ENCODE measurements at places on chromosomes 6 and 20.
A peak's percentile ranks its signal among the peaks of the same experiment; 100 is the strongest.

GRCh38 chr20:43755390-43755789 lies 28.6 kb upstream of the GTSF1L start:
- DNase-seq, result no peak

DNA sequence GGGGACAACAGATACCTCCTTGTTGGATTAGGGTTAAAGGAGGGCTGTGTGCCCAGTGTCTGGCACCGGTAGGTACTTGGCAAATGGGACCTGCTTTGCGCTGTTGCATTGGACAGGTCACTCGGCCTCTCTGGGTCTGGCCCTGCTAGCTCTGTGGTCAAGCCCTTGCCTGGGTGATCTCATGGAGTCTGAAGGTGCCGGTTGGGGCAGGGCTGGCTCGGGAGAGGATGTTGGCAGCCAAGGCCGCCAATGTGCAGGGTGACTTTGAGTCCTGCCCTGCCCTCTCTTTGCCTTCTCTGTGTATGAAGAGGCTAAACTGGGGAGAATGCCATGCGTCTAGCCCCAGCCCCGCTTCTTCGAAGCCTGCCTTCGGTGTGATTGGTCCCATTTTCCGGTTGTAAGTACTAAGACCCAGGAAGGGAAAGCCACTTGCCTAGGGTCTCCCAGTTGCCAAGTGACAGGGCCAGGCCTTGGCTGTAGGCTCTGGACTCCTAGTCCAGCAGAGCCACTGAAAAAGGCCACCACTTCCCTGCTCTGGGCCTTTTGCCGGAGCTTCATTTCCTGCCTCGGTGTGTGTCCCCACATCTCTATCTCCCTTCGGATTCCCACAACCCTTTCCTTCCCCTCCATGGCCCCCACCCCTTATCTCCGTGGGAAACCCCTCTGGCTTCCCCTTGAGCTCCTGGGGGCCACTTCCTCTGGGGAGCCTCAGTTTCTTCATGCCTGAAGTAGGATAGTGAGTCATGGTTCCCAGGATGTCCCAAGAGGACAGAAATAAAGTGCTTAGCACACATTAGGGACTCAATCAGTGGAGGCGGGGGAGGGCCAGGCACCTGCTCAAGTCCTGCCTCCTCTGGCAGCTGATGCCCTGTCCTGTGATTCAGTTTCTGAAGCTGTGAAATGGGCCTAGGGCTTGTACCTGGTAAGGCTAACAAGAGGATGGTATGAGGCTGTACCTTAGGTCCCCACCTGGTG lies 3.9 kb downstream of the SRC start:
- DNase-seq, result no peak

DNA sequence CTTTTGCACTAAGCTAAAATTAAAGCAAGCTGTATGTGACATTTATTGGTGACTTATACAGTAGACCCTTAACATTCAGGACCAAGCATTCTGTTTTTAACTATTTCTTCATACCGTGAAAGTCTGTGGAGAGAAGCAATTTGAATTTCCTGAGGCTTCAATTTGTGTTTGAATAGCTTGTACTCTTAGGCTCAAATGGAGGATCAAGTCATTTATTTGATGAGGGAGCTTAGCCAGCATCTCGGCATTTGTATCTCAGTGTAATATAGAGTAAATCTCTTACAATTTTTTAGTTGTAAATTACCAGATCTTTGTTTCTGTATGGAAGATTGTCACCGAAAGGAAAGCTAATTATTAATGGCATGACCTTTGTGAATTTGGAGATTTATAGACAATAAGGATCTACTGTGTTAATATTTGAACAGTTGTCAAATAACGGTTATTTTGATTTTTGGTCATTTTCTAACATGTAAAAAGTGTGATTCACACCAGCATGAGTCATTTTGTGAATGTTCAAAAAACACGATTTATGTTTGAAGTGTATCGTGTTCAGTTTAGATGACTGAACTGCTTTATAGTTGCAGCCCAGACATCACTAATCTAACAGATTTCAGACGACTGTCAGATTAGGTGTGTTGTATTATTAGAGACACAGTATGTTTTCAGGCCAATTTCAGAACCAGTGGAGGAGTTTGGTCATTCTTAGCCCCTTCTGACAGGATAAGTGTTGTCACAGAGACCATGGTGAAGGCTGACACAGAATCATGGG lies 332.9 kb downstream of the CDKAL1 start:
- no peak for DNase-seq

DNA sequence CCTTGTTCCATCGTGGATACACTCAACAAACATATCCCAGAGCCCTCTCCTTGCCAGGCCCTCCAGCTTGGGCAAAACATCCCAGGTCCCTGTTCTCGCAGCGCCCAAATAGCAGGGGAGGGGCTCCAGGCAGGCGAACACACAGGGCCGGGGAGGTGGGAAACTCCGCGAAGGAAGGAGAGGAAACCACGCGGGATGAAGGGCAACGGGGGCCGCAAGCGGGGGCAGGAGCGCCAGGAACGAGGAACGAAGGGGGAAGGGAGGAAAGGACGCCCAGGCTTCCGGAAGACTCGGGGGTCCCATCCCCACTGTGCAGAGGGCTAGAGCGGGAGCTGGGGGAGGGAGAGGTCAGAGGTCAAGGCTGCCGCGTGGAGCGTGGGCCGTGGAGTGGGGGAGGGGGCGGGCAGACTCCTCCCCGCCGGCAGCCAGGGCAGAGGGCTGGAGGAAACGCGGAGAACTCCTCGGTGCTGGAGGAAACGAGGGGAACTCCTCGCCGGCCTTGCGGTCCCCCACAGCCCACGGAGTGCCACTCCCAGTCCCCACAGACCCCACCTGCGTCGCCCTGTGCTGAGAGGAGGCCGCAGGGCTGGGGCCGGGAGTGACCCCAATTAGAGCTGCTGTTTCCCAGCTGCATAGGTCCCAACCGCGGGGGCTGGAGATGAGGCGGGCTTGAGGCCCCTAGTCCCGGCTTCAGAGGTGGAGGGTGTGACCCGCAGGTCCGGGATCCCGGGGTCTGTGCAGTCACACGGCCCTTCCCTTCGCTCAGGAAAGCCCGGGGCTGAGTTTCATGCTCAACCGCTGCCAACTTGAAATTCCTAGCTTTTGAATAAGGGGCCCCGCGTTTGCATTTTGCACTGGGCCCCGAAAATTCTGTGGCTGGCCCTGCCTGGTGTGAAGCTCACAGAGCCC lies 1.2 kb upstream of the RBM38 start:
- DNase-seq, result peak; percentile 36

DNA sequence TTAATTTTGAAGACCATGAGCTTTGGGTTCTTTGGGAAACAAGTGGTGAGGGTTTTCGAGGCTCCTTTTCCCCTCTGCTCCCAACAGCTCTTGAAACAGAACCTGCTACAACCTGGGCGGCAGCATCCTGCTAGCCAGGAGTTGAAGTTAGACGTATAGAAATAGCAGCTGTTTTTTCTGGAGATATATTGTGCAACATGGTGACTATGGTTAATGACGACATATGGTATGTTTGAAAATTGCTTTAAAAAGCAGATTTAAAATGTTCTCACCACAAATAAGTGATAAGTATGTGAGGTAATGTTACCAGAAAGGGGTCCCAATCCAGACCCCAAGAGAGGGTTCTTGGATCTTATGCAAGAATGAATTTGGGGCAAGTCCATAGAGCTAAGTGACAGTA lies 138.9 kb downstream of the PDE7B start:
- DNase-seq, result no peak

DNA sequence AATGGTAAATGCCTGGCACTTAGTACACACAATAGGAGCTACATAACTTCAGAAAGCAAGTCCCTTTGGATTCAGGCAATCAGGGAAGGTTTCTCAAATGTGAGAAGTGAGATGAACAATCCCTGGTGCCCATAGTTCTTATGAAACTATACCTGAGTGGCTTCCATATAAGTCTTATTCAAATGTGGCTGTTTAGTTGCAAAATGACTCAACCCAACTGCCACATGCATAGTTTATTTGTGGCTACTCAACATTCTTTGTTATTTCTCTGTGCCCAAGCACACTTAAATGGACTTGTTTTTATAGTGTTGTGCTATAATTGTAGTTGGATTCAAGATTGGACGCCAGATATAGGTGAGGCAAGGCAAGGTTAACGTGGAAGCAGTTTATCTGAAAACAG lies 93.7 kb upstream of the ATXN1 start:
- DNase-seq, result no peak

DNA sequence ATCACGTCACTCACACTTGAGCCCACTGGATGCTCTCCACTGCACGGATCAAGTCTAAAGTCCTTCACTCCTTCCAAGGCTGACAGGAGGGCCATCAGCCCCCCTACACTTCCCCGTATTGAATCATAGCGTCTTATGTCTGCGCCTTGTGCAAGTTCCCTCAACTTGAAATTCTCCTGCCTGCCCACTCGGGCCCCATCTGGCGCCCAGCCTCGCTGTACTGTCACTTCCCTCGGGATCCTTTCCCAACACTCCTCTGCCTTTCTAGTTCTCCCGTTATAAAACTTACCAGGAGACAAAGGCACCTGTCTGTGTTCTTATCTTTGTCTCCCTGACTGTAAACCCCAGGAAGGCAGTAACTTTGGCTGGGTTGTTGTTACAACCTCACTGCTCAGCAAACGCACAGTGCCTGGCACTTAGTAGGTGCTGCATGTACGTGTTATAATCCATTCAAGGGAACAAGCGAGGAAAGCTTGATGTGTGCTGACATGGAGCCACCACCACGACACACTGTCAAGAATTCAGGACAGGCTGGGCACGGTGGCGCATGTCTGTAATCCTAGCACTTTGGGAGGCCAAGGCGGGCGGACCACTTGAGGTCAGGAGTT lies 33.8 kb upstream of the ZFAND3 start:
- DNase-seq, result no peak

DNA sequence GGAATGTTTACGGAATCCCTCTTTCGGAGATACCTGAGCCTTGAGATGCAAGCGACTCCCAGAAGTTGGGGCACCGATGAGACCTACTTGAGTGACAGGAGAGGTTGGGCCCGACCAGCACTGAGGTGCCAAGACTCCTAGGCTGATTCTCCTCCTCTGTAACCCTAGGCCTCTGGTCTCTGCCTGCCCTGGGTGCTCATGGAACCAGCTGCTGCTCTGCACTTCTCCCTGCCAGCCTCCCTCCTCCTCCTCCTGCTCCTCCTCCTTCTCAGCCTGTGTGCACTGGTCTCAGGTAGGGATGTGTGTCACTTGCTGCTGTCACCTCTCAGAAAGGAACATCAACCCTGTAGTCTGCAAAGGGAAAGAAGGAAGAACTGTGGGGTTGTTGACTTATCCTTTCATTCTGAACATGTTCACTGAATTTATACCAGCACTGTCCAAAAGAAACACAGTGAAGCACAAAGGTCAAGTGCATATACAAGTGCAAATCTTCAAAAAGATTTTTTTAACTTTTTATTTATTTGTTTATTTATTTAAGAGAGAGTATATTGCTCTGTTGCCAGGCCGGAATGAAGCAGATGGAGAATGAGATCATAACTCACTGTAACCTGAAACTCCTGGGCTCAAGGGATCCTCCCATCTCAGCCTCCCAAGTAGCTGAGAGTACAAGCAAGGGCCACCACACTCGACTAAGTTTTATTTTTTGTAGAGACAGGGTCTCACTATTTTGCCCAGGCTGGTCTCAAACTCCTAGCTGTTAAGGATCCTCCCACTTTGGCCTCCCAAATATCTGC lies 913 bp downstream of the BTN2A2 start:
- DNase-seq, result peak; percentile 40

DNA sequence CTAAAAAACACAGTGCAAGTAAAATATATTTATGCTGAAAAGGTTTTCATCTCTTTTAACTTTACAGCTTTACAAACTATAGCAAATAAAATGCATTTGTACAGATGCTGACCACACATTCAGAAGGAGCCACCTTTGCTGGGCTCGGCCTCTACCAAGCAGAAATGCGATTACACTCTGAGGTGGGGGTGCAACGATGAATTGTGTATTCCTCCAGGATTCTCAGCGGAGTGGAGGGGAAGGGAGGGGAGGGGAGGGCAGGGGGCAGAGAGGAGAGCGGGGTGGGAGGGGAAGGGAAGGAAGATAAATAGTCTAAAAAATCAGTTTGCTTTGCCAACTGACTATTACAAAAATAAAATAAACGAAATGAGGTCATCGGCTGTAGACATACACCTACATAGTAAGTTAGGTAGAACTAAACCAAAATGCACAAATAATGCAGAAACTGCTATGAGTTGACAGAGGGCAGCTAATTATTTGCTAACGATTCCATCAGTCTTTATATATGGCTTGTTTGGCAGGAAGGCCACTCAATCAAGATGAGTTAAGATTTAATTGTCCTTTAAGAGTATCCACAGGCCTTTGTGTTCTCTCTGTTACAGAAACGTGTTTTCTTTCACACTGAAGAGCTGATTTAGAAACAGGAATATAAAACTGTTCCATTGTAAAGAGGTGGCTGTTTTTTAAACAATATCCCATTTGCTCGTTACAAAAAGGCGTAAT lies 90.1 kb downstream of the TAF4 start:
- no peak for DNase-seq

DNA sequence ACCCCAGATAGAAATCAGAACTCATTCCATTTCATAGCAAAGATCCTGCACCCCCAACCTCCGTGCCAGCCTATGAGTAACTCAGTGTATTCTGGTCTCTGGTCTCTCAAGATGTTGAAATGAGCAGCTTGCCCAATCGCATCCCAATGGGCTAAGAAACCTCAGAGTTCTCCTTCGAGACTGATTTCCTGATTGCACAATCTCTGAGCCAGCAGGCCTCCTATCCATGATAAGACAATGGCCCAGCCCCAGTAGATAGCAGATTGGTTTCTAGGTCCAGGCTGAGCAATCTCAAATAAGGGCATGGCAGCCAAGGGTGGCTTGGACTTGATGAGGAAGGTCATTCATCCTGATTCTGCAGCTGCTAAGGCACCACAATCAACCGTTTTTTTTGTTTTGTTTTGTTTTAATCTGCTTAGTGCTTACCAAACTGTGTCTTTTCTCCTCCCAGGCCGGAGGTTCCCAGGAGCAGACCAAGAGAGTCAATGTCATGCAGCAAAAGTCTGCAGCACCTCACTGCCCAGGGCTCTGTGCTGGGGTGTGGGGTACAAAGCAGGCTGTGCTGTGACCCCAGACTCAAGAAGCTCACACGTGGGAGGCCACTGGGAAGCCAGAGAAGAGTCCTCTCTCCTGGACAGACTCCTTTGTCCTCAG lies 125.1 kb upstream of the NXT1 start:
- peak; percentile 90 for DNase-seq

DNA sequence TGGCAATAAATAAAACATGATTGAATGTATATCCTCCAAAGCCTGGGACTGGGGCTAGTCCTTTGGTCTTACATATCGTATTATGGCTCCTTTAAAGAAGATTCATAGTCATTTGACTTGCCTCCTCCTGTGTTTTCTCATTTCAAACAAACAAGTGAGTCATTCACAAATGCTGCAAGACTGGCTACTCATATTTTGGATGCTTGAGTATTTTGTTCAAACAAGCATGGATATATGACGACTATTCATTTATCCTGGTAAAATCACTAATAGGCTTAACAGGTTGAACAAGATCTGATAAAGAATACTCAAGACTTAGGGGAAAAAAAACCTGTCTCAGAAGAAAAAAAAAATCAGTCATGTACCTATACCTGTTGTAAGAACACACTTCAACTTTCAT lies 111.1 kb upstream of the CCDC28A start:
- DNase-seq, result no peak
